ENCODE measurements at places on chromosomes 7 and 10.

DNA sequence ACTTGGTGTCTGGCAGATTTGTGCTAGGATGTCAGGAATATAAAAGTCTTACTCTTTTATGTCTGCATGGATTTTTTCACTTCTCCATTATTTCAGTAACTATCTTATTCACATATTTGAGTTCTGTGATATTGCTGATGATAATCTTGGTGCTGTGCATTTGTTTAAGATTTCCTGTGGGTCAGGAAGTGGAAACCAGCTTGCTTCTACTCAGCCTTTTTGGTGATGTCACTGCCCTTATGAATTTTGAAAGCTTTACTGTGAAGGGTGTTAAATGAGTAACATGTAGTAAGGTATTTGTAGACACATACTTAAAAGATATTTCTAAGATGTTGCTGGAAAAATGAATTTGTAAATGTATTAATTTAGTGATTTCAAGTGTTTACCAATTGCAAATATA is 69.5 kb upstream of the VOPP1 start:
- no peak for DNase-seq

DNA sequence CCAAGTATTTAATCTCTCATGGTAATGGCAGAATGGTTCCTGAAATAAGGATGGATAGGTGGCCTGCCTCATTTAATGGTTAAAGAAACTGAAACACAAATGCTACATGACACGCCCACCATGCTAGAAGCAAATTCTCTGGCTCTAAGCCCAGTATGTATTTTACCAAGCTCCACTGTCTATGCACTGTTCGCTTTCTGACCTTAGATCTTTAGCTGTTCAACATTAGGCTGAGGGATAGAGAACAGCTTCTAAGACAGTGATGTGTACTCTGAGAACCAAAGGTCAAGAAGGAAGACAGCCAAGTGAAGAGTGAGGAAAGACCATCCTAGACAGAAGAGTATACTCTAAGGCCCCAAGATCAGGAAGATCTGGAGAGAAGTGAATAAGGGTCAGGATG is 26.6 kb downstream of the FAM3C start:
- DNase-seq, result peak; percentile 35

- peak; percentile 92 for DNase-seq
Observed at GRCh38 chr7:92955081-92955480, 118.7 kb upstream of the CDK6 start.

- DNase-seq, result no peak
Observed at GRCh38 chr10:122181041-122181732, 89.9 kb upstream of the BTBD16 start.

- no peak for DNase-seq
Observed at GRCh38 chr10:71222601-71223346, 10.4 kb downstream of the UNC5B start.

DNA sequence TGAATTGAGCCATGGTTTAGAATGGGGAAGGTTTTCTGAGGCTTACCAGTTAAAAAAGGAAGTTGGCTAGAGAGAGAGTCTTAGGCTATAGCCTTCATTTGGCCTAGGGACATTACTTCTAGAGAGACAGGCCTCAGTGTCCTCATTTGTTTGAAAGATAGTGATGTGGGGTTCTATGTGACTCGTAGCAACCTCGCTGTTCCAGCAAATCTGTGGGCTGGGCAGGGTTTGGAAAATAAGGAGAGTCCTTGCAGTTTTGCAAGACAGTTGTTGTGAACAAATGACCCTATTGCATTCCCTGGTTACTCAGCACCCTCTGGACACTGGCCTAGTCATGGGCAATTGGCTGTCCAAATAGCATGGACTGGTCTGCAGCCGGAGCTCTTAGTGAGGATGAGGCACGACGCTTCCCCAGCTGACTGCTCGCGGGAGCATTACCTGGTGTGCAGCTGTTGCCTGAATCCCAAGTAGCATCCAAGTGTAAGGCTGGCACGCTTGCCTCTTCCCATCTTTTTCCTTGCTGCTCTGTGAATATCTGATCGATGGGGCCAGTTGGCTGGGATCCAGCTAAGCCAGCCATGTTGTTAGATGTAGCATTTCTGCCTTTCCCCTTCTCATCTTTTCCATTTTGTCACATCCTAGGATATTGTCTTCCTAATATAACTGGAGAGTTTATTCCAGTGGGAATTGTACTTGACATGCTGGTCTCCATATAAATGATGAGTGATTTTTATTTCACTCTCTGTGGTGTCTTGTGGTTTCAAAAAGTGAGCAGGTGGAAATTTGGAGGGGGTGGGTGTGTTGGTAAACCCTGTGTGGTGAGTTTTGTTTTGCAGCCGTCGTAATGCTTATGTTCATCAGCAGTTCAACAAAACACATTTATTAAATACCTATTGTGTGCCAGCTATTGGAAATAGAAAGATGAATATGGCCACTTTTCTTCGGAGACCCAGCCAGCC is 99.8 kb downstream of the SND1 start:
- no peak for DNase-seq

- DNase-seq, result no peak
Observed at GRCh38 chr7:31126976-31127375, 74.9 kb downstream of the ADCYAP1R1 start.

DNA sequence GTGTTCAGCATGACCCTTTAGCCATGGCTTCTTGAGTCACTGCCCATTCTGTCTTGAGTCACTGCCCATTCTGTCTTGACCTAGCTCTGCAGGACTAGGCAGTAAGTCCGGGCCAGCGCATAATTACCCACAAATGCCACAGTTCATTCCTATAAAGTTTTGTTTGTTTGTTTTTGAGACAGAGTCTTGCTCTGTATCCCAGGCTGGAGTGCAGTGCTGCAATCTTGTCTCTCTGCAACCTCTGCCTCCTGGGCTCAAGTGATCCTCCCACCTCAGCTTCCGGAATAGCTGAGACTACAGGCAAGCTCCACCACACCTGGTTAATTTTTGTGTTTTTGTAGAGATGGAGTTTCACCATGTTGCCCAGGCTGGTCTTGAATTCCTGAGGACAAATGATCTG is 32.7 kb upstream of the TARP start:
- no peak for DNase-seq

DNA sequence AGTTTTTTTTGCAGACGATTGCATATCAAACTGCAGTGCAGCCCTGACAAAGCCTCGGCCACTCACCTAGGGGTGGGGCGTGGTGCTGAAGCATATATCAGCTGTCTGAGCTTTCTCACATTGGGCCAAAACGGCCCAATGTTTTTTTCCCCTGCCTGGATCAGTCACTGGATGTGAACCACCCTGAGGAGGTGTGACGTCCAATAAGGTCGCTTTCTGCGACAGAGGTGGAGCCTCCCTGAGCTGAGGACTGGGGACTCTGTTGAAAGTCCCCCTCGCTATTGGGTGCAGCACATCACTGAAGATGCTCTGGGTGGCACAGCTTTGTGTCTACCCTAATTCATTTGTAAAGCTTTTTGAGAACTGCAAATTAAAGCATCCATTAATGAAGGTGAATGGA is 60.9 kb downstream of the SEM1 start:
- DNase-seq, result no peak

DNA sequence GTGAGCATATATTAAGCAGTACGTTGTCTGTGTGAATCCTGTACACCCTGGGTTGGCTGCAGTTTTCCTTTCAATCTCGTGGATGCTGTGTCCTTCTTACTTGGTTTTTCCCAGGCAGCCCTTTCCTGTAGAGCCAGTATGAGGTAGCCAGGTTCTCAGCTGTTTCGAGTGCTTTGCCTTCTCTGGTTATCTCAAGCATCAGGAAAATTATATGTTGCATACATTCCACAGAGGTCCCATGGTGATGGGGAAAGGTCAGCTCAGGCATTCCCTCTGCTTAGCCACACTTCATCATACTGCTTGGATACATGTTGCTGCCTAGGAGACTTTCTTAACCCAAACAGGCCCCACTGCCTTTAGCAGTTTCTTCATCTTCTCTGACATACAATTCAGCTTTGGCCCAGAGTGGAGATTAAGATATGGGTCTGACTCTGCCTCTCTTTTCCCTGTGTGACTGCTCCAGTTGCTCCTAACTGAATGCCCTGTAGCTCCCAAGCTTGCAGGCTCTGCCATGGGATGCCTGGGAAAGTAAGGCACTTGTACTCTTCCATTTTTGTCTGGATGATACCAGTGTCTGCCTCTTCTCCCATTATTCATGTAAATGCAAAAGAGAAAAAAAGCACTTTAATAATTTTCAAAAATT is 11.3 kb downstream of the GNAI1 start:
- DNase-seq, result no peak

All from foreskin melanocyte (primary cell).